ENCODE measurements at places on chromosomes 5 and 9. TPM values are rescaled to one million over a fixed set of nuclear protein-coding genes. Genes with fewer than 3 reads are reported as not detected.

- H3K27ac ChIP-seq: peak overlapping the region; percentile 16
- no peak overlapping the region for H3K4me3 ChIP-seq
- no peaks in the 10 kb centered on the region for H3K36me3 ChIP-seq
- peaks cover 11% of the 10 kb centered on the region for H3K27me3 ChIP-seq
- peaks cover 12% of the 10 kb centered on the region for H3K4me1 ChIP-seq
Observed at GRCh38 chr5:134100283-134101091, 14.0 kb upstream of the TCF7 start.

DNA sequence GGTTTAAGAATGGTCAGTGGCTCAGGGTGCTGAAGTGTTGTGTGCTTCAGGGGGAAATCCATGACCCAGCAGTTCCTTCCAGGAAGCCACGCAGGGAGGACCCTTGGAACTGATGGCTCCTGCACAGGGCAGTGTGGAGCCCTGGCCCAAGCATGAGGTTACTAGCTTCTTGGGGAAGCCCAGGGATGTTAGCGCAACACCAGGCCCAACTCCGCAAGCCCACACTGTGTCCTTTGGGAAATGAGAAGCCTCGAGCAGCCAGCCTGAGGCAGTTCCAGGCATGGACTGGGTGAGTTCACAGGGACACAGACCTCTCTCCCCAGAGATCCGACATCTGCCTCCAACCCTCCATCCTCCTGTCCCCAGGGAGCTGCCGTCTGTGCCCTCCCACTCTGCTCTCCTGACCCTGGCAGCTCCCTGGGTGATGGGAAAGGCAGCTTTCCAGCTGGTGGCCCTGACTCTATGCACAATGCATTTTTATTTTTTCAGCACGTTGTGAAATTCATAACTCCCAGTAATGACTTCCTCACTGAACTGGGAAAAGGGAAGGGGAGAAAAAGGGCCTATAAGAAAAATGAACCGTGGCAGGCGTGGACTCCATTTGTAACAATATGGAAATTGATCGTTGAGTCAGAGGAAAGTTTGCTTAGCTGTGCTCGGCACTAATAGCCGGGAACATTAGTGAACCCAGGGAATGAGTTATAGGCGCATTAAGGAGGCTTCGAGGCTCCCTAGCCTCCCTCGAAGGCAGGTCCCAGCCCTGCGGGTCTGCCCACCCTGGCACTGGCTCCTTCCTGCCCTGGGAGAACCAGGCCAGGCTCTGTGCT, 34.1 kb downstream of the LMX1B start:
- peaks cover 70% of the 10 kb centered on the region for H3K27me3 ChIP-seq
- H3K36me3 ChIP-seq: no peaks in the 10 kb centered on the region
- no peak overlapping the region for H3K4me3 ChIP-seq

PPP1R26 gene
- 27.9 TPM for total RNA-seq

LECT2 gene
- total RNA-seq: not detected

DNA sequence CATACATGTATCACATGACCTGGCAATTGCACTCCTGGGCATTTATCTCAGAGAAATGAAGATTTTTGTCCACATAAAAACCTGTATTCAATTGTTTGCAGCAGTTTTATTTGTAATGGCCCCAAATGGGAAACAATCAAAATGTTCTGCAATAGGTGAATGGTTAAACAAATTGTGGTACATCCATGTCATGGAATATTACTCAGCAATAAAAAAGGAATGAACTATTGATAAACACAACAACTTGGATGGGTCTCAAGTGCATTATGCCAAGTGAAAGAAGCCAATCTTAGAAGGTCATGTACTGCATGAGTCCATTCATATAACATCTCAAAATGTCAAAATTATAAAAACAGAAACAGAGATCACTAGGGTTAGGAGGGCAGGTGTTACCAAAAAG, 1.5 kb upstream of the NDUFS4 start:
- H3K27ac ChIP-seq: no peak overlapping the region
- peaks cover 4% of the 10 kb centered on the region for H3K36me3 ChIP-seq
- peaks cover 18% of the 10 kb centered on the region for H3K4me1 ChIP-seq
- no peak overlapping the region for H3K4me3 ChIP-seq
- no peak for DNase-seq

GRCh38 chr9:79663878-79664277, 92.1 kb downstream of the TLE4 start:
- DNase-seq: no peak
- no peak overlapping the region for H3K4me3 ChIP-seq
- no peaks in the 10 kb centered on the region for H3K36me3 ChIP-seq
- no peak overlapping the region for H3K27ac ChIP-seq
- no peaks in the 10 kb centered on the region for H3K27me3 ChIP-seq

HAVCR2 gene
- total RNA-seq: 0.86 TPM

DNA sequence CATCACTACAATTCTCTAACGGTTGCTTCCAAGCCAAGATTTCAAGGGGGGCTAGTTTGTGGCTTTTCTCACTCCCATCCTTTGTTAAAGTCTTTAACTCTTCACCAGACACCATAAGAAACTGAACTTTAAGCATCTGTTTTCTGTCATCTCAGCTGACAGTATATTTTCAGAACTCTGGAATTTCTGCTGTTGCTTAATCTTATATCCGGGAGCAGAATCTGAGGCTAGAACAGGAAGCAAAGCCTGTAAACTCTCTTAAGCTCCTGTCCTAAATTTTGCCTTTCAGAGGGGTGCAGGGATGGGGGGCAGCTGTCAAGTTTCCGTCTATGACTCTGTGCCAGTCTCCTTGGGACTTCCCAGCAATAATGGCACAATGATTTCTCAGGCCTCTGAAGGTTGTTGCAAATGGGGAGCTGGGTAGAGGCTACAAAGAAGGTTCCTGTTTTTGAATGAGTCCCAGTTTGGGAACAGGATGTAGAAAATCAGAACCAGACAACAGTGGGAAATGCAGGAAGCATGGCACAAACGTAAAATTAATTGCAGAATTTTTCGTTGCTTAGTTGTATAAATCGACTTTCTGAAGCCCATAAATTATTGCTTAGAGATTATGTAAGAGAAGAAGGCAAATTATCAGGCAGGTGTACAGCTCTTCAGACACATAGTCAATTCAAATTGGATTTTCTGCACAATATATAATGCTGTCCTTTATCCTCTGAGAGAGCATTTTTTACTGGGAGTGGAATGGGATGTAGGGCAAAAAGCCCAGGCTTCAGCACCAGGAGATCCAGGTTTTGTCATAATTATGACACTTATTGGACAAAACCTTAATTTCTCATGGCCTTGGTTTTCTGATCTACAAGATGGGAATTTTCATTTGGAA, 430.9 kb downstream of the DMAC1 start:
- H3K36me3 ChIP-seq: no peaks in the 10 kb centered on the region
- H3K4me3 ChIP-seq: no peak overlapping the region
- peaks cover 20% of the 10 kb centered on the region for H3K4me1 ChIP-seq
- peak overlapping the region; percentile 89 for H3K27ac ChIP-seq
- DNase-seq: no peak

DNA sequence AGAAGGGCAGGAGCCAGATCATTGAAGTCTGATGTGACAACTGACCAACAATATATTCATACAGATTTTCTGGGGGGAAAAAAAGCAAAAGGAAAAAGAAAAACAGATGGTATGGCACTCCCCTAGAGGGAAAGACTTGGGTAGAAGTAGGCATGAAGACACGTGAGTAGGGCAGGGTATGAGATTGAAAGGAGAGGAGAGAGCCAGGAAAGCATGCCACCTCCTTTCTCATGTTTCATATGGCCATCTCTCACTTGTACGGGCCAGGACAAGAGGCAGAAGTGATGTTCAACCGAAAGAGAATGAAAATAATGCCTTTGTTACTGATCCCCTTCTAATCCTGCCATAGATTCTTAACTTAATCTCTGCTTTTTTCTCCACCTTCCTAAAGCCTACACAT, 139.0 kb upstream of the ACTBL2 start:
- H3K36me3 ChIP-seq: peaks cover 2% of the 10 kb centered on the region
- no peak overlapping the region for H3K4me3 ChIP-seq
- no peak for DNase-seq
- peaks cover 3% of the 10 kb centered on the region for H3K4me1 ChIP-seq
- H3K27ac ChIP-seq: no peak overlapping the region
- no peaks in the 10 kb centered on the region for H3K27me3 ChIP-seq

HRH2 gene
- 2.8 TPM for total RNA-seq

DNA sequence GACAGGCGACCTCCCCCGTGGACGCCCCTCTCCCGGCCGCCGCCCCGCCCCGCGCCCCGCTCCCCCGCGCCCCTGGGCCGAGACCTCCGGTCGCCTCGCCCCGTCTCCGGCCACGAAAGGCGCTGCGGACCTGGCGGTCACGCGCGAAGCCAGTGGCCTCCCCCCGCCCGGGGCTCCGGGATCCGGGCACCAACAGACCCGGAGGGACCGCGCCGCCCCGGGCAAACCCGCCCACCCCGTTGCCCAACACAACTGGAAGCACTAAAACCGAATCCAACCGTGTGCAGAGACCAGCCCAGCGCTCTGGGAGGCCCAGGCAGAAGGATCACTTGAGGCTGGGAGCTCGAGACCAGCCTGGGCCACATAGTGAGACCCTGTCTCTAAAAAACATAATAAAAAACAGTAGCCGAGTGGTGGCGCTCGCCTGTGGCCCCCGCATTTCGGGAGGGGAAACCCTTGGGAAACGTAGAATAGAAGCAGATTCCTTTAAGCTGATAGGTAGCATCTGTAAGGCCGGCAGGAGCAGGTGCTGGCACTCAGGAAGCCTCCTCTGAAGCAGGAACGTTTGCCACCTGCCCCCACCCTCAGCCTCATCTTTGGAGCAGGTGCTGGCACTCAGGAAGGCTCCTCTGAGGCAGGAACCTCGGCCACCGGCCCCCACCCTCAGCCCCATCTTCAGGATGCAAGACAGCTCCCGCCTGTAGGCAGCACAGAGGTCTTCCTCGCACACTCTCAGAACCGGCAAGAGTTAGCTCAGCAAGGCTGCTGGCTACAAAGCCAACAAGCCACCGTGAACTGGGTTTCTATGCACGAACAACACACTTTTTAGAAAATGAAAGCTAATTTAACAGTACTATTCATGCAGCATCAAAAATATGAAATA, 4.6 kb upstream of the SLC9A3 start:
- H3K27ac ChIP-seq: no peak overlapping the region
- H3K36me3 ChIP-seq: no peaks in the 10 kb centered on the region
- H3K27me3 ChIP-seq: peaks cover 73% of the 10 kb centered on the region
- DNase-seq: no peak
- no peak overlapping the region for H3K4me3 ChIP-seq

DNA sequence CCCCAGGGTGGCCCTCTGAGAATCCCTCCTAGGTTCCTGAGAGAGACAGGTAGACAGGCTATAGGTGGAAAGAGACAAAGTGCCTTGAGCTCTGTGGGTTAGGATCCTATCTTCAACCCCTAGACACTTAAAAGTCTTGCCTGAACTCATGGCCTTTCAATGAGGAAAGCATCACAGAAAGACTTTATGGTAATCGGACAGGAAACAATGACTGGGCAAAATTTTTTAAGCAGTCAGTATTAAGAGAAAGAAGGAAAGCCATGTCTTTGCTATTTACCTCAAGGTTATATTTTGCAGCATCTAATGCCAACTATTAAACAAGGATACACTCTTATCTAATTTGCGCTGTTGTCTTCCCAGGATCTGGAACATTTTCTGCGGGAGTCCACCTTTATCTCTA, 93.2 kb downstream of the PCSK1 start:
- DNase-seq: no peak
- peaks cover 8% of the 10 kb centered on the region for H3K4me1 ChIP-seq
- no peak overlapping the region for H3K27ac ChIP-seq

CYLC2 gene
- not detected for total RNA-seq

DNA sequence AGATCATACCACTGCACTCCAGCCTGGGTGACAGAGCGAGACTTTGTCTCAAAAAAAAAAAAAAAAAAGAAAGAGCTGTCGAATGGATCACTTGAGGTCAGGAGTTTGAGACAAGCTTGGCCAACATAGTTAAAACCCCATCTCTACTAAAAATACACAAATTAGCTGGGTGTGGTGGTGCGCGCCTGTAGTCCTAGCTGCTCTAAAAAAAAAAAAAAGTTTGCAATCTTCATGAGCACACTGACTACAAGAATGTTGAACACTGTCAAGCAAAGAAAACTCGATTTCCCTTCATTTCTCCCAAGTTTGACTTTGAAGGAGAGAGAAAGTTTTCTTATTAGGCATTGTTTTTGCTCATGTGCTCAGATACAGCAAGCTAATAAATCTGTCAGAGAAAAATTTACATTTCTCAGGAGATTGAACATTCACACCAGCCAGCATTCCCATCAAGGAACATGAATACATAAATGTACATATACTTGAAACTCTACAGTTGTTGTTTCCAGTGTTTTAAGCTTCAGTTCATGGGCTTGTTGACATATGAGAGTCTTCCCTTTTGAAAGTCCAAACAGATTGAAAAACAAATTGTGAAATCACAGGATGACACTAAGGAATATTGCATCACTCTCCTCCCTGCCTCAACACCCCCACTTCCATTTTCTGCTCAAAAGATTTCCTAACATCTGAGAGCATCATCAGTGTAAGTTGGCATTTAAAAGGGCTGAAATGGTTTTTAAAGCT, 81.8 kb downstream of the ARRDC3 start:
- no peaks in the 10 kb centered on the region for H3K4me1 ChIP-seq
- no peaks in the 10 kb centered on the region for H3K27me3 ChIP-seq
- no peak overlapping the region for H3K4me3 ChIP-seq

DNA sequence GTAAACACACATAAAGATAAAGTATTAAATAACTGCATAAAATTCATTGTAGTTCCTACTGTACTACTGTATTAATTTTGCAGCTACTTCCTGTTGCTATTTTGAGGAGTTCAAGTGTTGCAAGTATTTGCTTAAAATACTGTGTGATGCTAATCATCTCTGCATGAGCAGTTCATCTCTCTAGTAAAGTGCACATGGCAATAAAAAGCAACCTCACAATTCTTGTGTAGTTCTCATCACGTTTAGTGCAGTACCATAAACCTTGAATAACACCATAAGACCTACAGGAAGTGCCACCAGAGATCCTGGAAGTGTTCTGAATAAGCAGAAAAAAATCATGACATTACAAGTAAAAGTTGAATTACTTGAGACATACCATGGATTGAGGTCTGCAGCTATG, 34.6 kb downstream of the CPLANE1 start:
- H3K27ac ChIP-seq: no peak overlapping the region
- H3K27me3 ChIP-seq: no peaks in the 10 kb centered on the region
- no peak for DNase-seq
- peaks cover 7% of the 10 kb centered on the region for H3K4me1 ChIP-seq
- H3K36me3 ChIP-seq: peaks cover 26% of the 10 kb centered on the region
- no peak overlapping the region for H3K4me3 ChIP-seq

- H3K4me1 ChIP-seq: peaks cover 15% of the 10 kb centered on the region
- peak overlapping the region; percentile 43 for H3K27ac ChIP-seq
- no peak overlapping the region for H3K4me3 ChIP-seq
- no peaks in the 10 kb centered on the region for H3K36me3 ChIP-seq
- no peak for DNase-seq
Observed at GRCh38 chr5:68593211-68593671, 377.7 kb downstream of the PIK3R1 start.

DNA sequence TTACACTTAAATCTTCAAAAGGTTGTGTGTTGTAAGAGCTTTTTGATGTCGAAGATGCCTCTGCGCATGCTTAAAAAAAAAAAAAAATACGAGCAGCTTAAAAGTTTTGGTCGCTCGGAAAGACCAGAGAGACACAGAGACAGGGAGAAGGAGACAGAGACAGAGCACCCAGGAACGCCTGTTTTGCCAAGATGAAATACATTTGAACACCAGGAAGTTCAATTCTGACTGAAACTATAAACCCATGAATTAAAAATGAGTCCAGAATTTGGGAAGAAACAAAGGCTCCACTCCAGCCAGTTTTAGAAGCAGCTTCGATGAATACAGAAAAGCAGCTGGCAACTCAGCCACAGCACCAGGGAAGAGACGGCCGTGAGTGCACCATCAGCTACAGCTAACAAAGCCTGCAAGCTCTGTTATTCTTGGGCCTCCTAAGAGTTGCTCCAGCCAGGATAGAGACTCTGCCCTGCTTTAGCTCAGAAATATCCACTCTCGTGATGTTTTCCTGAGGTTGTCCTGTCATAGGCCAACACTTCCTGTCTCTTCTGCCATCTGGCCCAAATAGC, 2.5 kb upstream of the ZNF474 start:
- H3K4me1 ChIP-seq: peaks cover 51% of the 10 kb centered on the region
- no peak for DNase-seq
- H3K27ac ChIP-seq: peak overlapping the region; percentile 91
- H3K36me3 ChIP-seq: no peaks in the 10 kb centered on the region

Measured in mesothelial cell of epicardium (in vitro differentiated cells).